AG08396 (cell line): ENCODE measurements at places on chromosomes 1 and 21.

DNA sequence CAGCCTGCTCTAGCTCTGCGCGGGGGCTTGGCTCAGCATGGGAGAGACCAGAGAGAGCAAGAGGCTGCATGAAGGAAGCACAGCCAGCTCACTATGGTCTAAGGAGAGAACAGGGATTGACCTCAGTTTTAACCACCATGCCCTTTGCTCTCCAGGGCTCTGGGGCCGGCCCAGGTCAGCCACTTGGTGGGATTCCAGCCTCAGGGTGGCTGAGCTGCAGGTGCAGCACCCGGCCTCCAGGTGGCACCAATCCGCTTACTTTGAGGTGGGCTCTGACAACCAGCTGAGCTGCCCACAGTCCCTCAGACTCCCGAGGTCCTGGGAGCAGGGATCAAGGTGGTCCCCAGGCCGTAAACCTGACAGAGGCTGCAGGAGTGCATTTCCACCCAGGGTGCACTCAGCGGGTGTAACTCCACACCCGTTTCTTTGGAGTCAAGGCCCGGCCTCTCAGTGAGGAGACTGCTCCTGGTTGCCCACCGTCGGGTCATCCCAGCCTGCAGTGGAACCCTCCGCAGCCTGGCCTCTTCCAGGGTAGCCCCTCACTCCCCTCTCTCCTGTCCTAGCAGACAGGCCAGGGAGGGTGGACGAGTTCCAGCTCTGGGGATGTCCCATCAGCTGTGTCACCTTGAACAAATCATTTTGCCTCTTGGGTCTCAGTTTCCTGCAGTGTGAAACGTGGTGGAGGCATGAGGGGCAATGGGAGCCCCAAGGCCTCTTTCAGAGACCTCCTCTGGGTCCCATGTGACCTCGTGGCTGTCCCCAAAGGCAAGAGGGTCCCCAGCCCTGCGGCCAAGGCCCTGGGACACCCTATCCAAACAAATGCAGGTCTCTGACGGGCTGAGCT, 607 bp upstream of the LGR6 start:
- DNase-seq: peak; percentile 80

- no peak for DNase-seq
These were observed 19.6 kb downstream of the SMAP2 start for GRCh38 chr1:40393173-40393572.

GRCh38 chr1:119531606-119532323, 24.8 kb downstream of the HSD3B1 start:
- DNase-seq: no peak

- peak; percentile 95 for DNase-seq
These were observed at the start of gene PIGC for GRCh38 chr1:172443666-172444453. Gene PIGC (minus strand): TSS chr1:172444069. CDS start chr1:172442622, 1,447 bp downstream.

GRCh38 chr1:61055110-61055614, 27.2 kb upstream of the NFIA start:
- DNase-seq: no peak

DNA sequence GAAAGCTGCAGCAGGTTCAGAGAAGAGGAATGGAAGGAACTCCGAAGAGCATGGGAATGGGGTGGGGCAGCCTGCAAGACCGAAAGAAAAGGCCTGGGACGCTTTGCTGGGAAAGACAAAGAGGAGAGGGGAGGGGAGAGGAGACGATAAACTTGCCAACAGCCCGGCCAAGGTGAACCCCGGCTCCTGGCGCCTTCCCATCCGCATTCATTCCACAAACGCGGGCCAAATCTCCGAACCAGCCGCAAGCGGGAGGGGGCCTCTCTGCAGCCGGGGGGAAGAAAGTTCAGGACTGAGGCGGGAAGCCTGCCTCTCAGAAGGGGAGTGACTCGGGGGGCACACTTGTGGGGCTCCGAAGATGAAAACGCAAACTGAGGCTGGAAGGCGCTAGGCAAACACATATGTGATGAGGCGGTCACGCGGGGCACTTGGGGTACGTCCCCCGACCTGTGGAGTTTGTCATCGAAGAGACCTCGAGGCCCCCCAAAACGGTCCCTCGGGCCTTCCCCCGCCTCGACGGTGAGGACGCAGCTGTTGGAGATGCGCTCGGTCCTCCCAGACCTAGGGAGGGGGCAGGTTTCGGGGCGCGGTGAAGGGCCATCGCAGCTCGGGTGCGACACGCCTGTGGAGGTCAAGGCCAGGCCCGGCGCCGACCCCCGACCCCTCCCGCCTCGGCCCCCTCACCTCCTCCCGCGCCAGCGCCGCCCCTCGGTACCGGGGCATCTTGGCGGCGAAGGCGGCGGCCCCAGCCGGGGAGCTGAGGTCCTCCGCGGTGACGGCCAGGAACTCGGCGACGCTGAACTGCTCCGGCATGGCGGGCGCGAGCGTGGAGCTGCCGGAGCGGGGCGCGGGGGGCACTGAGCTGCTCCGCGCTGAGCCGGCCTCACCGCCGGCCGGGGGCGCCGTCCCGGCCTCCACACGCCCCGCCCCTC, at the start of gene ASAP3:
ASAP3 (minus strand) TSS at position 859 of the 932 bp plus-strand sequence; CDS start at position 813, 46 bp downstream.
- DNase-seq: peak; percentile 33

- DNase-seq: peak; percentile 33
These were observed 22.6 kb upstream of the UAP1 start for GRCh38 chr1:162538815-162539431.

DNA sequence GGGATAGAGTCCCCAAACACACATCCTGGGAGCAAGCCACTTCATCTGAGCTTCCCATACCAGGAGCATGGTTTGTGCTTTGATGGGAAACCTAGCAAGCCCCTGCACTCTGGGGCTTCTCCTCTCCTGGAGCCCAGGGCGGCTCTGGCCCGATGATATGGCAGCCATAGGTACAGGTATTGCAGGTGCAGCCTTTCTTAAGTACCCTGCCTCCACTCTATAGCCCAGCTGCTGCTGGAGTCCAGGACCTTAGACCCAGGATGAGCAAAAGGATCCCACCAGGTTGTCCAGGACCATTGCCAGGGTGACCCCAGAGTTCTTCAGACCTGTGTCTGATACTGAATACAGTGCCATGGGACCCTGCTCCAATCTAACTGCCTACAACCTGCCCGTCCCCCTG, 4.2 kb downstream of the C1orf226 start:
- DNase-seq: no peak

- DNase-seq: peak; percentile 91
These were observed at the start of gene ELOA for GRCh38 chr1:23743287-23744152. Gene ELOA (plus strand): TSS chr1:23743471. CDS start chr1:23743504, 33 bp downstream.

GRCh38 chr1:175906370-175906769, 163.0 kb upstream of the TNR start:
- no peak for DNase-seq

GRCh38 chr1:212207822-212208520, 77.2 kb upstream of the PPP2R5A start:
- DNase-seq: no peak

- no peak for DNase-seq
These were observed 6.4 kb downstream of the MAP3K6 start for GRCh38 chr1:27360159-27361043.

DNA sequence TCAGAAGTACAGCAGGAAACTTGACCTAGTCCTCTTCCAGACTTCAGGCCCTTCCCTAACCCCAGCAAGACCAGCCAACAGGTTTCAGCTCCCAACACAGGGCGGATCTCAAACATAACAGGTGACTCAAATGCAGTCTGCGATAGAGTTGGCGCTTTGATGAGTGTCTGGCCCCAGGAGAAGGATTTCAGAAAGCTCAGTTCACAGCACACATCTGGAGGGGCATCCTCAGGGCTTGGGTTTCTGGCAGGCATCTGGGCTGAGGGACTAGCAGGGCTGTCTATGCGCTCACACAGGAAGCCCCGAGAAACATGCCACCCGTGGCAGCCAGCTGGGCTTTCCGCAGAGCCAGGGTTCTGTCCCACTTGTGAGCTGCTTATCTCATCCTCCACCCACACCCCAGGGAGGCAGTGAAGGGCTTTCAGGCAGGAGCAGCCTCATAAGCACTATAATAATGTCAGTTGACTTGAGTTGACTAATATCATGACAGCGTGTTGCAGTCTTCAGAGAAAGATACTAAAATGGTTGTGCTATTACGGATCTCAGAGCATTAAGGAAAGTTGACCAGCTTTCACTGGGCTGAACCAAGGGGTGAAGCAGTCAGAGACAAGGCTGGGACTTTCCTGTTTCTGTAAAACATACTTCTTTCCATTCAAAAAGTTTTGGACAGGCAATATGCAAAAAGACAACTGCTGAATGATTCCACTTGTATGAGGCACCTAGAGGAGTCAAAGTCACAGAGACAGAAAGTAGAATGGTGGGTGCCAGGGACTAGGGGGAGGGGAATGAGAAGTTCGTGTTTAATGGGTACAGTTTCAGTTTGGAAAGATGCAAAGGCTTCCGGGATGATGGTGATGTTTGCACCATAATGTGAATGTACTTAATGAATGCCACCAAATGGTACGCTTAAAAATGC, 233.0 kb upstream of the IRF2BP2 start:
- DNase-seq: no peak
